ENCODE measurements at places on chromosomes 1 and 21.

DNA sequence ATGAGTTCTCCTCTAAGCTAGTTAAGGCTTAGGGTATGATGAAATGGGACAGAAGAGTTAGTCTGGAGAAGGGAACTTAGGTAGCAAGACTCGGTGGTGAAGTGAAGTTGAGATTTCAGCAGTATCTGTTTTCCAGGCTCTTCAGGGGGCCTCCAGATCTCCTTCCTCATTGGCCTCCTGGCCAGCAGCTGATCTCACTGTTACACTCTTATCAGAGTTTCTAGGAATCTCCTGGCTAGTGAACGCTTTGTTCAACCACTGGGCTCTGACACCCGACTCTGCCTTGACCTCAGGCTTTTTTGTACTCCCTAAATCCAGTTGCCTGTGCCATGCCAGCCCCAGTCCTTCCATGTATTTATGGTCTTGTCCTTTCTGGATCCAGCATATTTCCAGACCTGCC is 311.0 kb downstream of the ASTN1 start:
- DNase-seq = no peak

- no peak for DNase-seq
Measured at GRCh38 chr1:22268327-22268726, 125.4 kb upstream of the WNT4 start.

DNA sequence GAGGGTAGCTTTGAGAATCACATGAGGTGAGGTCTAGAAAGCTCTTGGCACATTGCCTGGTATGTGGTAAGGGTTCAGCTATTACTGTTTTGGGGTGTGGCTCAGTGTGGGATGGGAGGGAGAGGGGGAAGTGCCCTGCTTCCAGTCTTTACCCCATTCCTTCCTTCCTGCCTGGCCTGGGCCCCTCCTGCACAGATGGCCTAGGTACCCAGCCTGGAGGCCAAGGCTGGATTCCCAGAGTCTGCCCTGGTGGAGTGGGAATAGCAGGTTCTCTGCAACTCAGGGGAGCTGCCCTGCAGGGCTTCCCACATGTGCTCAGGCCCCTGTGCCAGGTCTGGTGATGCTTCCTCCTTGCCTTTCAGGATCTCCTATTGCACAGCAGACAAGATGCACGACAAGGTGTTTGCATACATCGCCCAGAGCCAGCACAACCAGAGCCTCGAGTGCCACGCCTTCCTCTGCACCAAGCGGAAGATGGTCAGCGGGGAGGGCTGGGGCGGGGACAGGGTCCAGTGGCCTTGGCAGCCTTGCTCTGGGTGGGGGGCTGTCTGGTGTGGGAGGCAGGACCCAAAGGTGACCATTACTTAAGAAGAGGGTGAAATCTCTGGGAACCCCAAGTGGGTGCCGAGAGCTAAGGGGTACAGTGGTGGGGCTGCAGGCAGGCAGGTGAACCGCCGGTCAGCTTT is 13.5 kb downstream of the LDLRAP1 start:
- no peak for DNase-seq

GRCh38 chr21:32570456-32570855 is 14.9 kb downstream of the TCP10L start:
- no peak for DNase-seq

DNA sequence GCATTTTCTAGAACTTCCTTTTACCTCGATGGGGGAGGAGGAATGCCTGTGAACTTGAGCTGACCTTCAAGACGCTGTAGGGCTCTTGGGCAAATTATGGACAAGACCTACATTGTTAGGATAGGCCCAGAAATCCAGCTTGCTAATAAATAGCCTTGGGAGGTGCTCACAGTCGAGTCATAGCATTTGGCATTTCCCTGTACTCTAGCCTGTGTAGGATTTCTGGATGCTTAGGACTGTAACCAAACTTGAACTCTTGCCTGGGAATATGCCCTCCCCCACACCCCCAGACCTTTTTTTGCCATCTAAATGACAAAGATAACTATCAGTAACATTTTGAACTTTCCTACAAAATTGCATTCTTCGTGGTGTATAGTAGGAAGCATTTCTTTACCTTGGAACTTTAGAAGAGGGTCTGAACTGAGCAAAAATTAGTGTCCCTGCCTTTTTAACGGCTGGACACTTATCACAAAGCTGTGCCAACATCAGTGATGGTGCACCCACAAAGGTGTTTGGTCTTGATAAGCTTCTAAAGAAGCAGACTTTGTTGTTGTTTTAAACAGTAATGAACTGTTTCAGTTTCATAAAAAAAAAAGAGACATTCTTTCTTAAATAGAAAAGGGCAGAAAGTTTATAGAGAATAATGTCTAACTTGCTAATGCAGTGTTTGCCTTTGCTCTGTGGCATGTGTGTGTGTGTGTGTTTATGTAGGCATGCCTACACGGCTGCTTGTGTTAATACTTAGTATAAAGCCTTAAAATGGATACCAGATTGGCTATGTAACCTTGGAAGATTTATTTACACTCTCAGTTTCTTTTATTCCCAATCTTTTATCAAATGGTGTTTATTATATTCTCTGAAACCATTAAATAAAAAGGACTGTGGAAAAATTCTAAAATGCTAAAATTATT is 88.2 kb downstream of the NFIA start:
- no peak for DNase-seq

GRCh38 chr1:7343882-7344281 is 427.2 kb upstream of the VAMP3 start:
- DNase-seq = no peak

- DNase-seq = no peak
Measured at GRCh38 chr1:200342511-200343311, 67.1 kb downstream of the ZNF281 start.

GRCh38 chr1:53851571-53852285 is 13.6 kb upstream of the NDC1 start:
- no peak for DNase-seq

GRCh38 chr1:116302281-116302680 is 70.8 kb upstream of the ATP1A1 start:
- no peak for DNase-seq

- no peak for DNase-seq
Measured at GRCh38 chr1:67836769-67837168, 3.5 kb upstream of the GNG12 start.

- no peak for DNase-seq
Measured at GRCh38 chr1:115051850-115052249, 22.2 kb downstream of the TSHB start.

DNA sequence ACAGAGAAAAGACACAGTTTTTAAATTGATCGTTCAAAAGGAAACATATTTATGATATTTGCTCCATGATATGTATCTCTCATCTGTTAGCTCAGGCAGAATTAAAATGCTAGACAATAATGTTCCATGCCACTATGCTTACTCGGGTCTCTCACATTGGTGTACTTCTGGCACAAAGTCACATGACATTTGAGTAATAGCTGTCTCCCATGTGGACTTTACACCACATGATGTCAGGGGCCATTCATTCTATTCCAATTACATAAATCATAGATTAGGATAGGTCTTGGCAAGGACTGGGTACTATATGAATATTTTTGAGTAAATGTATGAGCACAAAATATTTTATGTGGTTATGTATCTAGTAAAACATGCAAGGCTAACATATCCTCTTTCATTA is 648.4 kb downstream of the PLA2G4A start:
- DNase-seq = no peak

DNA sequence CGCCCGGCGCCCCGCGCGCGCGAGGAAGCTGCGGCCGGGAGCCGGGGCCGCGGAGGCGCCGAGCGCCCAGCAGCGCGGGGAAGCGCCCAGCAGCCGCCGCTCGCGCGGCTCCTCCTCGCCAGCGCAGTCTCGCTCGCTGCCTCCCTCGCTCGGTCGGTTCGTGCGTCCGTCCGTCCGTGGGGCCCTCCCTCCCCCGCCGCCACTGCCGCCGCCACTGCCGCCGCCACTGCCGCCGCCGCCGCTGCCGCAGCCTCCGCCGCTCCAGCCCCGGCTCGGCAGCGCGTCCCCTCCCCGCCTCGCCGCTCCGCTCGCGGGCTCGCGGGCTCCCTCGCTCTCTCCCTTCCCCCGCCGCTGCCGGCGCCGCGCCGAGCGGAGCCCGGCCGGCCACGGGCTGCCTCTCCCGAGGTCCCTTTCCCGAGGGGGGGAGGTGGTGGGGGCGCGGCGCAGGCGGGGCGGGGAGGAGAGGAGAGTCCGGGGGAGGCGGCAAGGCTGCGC is at the start of gene KCND3:
KCND3 (minus strand) TSS at position 138 of the 495 bp plus-strand sequence.
- DNase-seq = no peak

DNA sequence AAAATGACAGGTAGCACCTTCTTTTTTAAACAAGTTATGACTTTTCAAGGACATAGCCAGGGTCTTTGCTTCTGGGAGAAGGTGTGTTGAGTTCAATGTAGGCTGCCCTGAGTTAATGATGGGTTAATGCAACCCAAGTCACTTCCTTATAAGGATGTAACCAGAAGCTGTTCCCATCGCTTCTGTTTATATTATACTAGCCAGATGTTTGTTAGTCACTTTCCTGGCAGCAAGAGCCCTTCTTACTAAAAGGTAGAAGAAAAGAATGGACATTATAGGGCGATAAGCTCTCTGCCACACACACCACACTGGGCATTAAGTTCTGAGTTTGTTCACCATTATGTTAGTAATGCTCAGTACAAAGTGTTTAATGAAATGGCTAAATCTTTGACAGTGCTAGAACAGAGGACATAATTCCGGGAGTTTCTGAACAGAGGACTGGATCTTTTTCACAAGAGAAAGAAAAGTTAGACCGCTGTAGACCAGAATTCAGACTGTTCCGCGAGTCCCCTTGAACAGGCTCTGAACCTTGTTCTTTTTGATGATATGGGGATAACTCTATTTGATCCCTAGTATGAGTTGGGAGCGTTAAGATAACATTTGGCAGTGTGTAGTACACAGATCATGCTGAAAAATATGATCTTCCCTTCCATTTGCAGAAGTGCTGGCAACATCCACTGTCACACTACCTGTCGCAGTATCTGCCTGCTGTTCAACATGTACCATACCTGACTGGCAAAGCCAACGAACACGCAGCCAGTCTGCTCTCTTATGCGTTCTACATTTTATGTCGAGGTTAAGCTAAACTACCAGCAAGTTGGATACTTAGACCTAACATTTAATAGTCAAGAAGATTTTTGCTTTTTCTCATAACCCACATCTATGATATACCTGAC is 41.0 kb downstream of the DEGS1 start:
- DNase-seq = no peak

DNA sequence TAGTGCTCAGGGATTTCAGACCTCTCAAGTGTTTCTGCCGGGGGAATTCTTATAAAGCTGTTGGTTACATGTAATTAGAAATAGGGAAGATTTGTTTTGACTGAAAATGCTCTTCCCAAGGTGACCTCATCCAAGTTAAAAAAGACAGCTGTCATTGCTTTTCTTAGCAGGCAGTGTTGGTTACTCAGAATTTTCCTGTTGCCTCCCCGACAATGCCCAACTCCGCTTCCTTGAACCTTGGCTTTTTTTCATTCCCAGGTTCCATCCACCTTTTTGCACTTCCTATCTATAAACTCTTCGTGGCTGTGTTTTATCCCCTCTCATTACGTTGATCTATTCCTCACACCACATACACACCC is 825 bp upstream of the DPH5 start:
- no peak for DNase-seq

- no peak for DNase-seq
Measured at GRCh38 chr1:30200161-30200560, 523.2 kb downstream of the MATN1 start.

DNA sequence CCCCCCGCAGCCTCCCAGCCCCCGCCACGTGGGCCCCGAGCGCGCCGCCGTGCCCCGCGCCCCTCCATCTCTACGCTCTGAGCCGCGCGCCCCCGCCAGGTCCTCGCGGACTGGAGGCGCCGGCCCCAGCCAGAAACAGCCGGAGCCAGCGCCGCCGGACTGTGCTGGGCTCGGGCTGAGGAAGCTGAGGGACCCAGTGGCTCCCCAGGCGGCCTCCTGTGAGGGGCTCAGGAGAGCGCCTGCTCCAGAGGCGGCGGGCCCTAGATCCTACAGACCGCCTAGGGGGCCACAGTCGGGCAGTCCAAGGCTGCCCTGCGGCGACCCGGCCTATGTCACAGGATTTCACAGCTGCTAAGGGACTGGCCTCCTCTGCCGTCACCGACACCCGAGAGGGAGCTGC is 82.1 kb downstream of the NENF start:
- no peak for DNase-seq

DNA sequence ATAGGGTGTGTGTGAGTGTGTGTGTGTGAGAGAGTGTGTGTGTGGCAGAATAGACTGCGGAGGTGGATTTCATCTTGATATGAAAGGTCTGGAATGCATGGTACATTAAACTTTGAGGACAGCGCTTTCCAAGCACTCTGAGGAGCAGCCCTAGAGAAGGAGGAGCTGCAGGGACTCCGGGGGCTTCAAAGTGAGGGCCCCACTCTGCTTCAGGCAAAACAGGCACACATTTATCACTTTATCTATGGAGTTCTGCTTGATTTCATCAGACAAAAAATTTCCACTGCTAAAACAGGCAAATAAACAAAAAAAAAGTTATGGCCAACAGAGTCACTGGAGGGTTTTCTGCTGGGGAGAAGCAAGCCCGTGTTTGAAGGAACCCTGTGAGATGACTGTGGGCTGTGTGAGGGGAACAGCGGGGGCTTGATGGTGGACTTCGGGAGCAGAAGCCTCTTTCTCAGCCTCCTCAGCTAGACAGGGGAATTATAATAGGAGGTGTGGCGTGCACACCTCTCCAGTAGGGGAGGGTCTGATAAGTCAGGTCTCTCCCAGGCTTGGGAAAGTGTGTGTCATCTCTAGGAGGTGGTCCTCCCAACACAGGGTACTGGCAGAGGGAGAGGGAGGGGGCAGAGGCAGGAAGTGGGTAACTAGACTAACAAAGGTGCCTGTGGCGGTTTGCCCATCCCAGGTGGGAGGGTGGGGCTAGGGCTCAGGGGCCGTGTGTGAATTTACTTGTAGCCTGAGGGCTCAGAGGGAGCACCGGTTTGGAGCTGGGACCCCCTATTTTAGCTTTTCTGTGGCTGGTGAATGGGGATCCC is 18.3 kb upstream of the HDAC1 start:
- DNase-seq = peak; percentile 28

- no peak for DNase-seq
Measured at GRCh38 chr1:203663821-203664220, 37.2 kb downstream of the ATP2B4 start.

DNA sequence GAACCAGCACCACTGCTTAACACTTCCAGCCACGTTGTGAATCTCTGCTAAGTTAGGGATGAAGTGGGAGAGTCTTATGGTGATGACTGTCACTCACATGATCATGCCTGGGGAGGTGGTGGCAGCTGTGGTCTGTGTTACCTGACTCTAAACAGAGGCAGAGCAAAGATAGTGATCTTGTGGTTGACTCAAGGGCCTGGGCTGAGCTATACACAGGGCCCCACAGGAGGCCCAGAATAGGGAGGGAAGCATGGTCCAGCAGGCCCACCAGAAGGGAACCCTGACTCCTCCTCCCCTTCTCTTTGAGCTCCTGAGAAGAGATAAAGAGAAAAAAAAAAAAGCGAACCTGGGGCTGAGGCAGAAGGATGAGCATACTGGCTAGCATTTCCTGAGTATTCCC is 55.0 kb downstream of the PLXNA2 start:
- DNase-seq = no peak

GRCh38 chr1:241605146-241605805 is 34.9 kb downstream of the CHML start:
- DNase-seq = no peak

GRCh38 chr1:55044617-55045397 is 5.5 kb downstream of the PCSK9 start:
- no peak for DNase-seq
